ENCODE measurements at places on chromosomes 1 and 21. TPM values are rescaled to one million over a fixed set of nuclear protein-coding genes. Genes with fewer than 3 reads are reported as not detected.

OR2M4 gene
- polyA plus RNA-seq: not detected

OR2T33 gene
- polyA plus RNA-seq: not detected

GSTM1 gene
- polyA plus RNA-seq: not detected

KTI12 gene
- 18.2 TPM for polyA plus RNA-seq

All from neural cell (in vitro differentiated cells).